Caudate nucleus (tissue), 63 donors: ENCODE measurements at places on chromosomes 7 and 10.

DNA sequence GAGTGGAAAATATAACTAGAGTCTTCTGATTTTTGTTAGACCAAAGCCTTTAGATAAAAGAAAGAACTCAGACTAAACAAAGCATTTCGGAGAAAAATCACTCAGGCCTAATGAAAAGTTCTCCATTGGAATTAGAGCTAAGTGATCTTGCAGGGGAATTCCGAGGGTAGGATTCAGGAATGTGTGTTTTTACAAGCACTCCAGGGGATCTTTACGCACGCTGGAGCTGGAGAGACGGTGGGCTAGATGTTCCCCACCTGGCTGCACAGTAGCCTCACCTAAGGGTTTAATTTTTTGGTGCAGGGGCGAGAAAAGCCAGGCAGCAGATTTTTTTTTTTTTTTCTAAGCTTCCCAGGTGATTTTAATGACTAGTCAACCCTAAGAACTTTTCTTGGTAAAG lies 7.9 kb upstream of the PAPSS2 start:
- DNase-seq = no peak

DNA sequence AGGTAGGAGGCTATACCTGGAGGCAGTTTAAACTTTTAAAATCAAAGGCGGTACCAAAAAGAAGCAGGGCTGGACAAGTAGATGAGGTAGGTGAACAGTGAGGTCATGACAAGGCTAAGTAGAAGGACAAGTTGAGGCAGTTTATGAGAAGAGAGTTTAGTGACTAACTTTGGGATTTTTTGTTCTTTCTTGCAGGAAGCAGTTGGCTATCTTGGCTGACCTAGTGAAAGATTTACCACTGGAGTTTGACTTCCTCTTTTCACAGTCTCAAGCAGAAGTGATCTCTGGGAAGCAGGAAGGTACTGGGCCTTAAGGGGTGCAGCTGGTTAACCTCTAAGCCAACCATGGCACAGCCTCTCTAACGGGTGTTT lies 26.3 kb downstream of the ENTPD7 start:
- DNase-seq = no peak

GRCh38 chr7:72334066-72334465 lies 78.1 kb downstream of the CALN1 start:
- DNase-seq = no peak

- no peak for DNase-seq
These were observed 15.3 kb downstream of the AOC1 start for GRCh38 chr7:150867605-150868004.

GRCh38 chr10:69831231-69831855 lies 29.6 kb downstream of the COL13A1 start:
- no peak for DNase-seq

DNA sequence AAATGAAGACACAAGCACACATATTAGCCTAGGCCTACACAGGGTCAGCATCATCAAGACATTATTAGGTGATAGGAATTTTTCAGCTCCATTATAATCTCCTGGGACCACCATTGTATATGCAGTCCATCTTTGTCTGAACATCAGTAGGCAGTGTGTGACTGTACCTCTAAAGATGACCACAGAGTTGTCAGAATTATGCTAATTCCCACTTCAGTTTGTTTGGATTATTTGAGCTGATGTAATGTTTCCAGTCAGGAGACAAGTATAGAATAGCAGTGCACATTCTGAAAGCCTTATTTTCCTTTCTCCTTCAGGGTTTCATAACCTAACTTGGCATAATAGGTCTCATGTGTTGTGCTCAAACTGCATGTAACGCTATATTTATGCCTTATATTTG lies 306.4 kb downstream of the NXPH1 start:
- DNase-seq = no peak

GRCh38 chr7:4050126-4050660 lies 631.9 kb upstream of the FOXK1 start:
- DNase-seq = no peak

DNA sequence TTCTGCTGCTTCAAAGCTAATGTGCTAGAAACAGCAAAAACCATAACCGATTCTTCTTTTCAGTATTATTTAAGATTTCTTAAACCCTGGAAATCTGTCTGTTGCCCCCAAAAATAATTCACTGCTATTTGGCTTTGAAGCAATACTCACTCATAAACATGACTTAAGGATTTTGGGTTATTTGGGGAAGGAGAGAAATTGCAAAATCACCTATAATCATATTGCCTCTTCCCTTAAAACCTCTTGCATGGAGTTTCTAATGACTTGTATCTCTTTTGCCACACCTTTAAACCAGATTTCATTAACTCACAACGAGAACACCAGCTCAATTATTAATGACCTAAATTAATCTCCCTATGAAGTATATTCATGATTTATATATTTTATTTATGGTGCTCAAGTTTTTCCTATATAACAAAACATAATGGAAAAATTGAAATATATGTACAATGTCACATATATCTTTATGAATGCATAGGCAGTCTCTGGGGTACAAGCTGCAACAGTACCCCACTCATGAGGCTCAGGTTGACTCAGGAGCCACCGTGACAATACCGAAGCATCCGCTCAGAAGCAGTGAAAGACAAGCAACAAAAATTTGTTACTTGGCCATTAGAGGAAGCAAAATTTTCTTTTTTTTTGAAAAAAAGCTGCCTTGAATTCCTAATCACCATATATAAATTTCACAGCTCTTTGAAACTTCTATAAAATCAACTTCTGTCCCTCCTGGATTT lies 3.0 kb downstream of the NAMPT start:
- no peak for DNase-seq

DNA sequence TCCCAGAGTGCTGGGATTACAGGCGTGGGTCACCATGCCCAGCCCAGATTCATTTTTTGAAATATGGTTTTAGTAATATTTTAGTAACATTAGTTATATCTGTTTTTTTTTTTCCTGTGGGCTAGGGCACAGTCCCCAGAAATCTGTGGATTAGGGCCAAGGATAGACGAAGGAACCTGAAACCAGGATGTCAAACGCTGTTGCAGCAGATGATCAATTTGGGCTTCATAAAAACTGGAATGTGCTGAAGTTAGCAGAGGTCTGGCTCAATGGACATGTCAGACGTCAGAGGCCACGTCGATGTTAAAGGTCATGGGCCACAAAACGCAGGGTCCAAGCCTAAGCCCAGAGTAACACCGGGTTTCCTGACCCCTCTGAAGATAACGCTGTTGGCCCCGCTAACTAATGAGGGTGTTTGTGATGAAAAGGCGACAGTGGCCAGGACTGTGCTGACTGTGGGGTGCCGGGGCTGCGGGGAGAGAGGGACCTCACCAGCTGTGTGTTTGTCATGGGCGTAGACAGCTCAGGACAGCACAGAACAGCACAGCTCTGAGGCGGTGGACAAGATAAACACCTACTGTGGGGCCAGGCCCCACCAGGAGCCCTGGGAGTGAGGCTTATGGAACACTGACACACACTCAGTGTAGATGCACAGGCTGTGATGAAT lies 23.8 kb upstream of the GTPBP4 start:
- DNase-seq = no peak
